ENCODE measurements at places on chromosomes 1 and 21.

- DNase-seq = no peak
Observed at GRCh38 chr21:39377444-39378050, 28.7 kb upstream of the HMGN1 start.

- DNase-seq = no peak
Observed at GRCh38 chr1:22618056-22618455, 18.4 kb upstream of the C1QA start.

GRCh38 chr1:54668567-54668966, 27.0 kb downstream of the MROH7 start:
- DNase-seq = no peak

- DNase-seq = no peak
Observed at GRCh38 chr1:17319561-17320350, 11.8 kb downstream of the PADI4 start.

GRCh38 chr1:6825828-6826227, 40.6 kb downstream of the CAMTA1 start:
- no peak for DNase-seq

- DNase-seq = no peak
Observed at GRCh38 chr1:26537951-26538352, 8.4 kb downstream of the RPS6KA1 start.

- DNase-seq = no peak
Observed at GRCh38 chr1:41758904-41759548, 159.7 kb downstream of the HIVEP3 start.

DNA sequence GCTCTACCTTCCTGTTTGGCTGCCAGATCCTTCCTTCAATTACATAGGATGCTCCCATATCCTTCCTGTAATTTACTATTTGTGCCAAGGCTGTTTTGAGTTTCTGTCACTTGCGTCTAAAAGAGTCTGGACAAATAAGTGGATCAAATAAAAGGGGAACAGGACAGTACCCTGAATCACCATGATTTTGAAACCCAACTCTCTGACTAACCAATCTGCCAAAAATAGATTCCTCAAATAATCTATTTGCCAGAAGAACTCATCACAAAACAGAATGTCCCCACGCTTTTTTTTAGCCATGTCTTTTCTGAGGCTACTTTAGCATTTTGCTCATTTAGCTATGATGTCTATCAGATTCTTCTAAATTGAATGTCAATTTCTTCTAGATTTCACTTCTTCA, 392.6 kb downstream of the NTNG1 start:
- DNase-seq = no peak

DNA sequence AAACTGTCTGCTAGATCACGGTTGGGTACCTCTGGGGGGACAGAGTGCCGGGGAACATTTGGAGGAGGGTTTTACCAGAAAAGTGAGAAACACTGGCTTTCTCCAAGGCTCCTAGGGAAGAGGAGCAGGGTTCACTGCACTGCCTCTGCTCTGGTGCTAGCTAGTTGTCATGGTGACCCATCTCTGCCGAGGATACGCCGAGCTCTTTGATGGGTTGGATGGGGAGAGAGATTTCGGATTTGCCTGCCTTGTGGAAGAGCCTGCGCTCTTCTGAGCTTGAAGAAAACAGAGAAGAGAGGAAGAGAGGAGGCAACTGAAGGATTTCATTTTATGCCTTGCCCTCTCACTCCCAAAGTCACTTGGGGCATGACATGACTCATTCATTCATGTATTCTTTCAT, 92.1 kb downstream of the NAV1 start:
- no peak for DNase-seq

DNA sequence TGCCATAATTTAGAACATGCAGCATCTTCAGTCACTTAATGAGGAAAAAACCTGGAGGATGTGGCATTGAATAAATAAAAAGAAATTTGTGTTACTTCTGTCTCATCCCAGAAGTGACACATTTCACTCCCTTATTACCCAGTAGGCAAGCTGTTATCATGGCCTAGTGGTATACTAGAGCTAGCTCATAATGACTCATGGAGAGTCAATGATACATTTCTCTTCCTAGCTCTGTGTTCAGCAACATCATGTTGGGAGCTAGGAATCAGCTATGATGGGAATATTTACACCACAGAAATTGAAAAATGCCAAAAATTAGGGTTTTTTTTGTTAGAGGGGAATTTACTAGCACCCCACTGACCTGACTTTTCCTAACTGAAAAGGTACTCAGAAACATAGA, 182.7 kb downstream of the HMCN1 start:
- DNase-seq = no peak

Measured in stimulated activated CD4-positive, alpha-beta T cell treated with anti-CD3 and anti-CD28 coated beads, Interleukin-4, amount 100 ng/mL, for 1 hour (primary cell).